ENCODE measurements at places on chromosomes 6 and 20.
A peak's percentile ranks its signal among the peaks of the same experiment; 100 is the strongest.

- DNase-seq = peak; percentile 29
These were observed 166.0 kb upstream of the SCGN start for GRCh38 chr6:25485821-25486534.

DNA sequence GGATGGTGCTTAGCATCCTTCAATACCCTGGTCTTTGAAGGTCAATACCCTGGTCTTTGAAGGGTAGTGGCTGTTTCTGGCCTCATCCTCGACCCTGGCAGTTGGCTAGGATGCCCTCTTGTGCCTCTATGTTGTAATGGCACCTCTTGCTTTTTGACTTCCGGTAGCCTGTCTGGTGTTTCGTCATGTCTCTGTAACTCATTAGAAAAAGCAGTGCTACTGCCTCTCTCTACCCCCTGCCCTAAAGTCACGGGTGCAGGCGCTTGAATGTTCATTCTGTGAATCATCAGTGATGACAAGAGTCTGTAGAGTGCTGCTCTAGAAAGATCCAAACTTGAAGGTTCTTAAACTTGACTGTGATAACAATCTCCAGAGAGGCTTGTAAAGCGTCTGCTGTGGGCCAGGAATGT lies 28.3 kb downstream of the RSPO4 start:
- no peak for DNase-seq

GRCh38 chr20:42587427-42587826 lies 602.3 kb downstream of the PTPRT start:
- no peak for DNase-seq

GRCh38 chr6:17472653-17473183 lies 79.3 kb downstream of the CAP2 start:
- no peak for DNase-seq

DNA sequence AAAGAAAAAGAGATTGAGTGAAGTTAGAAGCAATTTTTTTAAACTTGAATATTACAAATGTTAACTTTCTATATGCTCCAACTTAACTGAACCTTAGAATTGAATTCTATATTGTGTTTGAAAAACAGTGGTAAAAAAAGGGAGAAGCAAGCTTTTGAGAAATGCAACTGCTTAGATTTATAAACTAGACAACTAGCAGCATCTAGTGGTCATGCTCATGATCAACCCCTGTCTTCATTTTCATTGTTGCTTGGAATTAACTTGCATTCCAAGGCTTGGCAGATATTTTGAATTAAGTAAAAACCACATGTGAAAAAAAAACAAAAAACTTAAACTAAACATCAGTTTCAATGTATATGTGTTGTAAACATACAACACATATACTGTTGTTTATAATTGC lies 113.1 kb downstream of the C6orf58 start:
- DNase-seq = peak; percentile 34

DNA sequence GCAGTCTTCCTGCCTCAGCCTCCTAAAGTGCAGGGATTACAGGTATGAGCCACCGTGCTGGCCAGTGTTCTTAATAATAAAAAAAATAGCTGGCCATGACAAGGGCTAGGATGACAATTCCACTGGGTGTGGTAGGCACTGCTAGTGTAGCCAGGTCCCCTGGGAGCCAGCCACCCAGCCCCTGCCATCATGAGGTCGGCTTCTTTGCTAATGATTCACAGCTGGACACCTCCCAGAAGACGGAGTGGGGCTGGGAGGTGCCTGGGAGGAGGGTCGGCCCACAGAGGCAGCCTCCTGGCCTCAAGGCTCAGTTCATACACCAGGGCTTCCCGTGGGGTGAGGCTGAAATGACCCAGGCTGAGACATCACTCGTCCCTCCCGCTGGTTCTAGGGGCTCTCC lies 230.4 kb downstream of the TAF4 start:
- DNase-seq = no peak

- no peak for DNase-seq
These were observed 36.9 kb upstream of the FRMD1 start for GRCh38 chr6:168115748-168116437.

- DNase-seq = no peak
These were observed 280.2 kb downstream of the CDKAL1 start for GRCh38 chr6:20814494-20814893.

DNA sequence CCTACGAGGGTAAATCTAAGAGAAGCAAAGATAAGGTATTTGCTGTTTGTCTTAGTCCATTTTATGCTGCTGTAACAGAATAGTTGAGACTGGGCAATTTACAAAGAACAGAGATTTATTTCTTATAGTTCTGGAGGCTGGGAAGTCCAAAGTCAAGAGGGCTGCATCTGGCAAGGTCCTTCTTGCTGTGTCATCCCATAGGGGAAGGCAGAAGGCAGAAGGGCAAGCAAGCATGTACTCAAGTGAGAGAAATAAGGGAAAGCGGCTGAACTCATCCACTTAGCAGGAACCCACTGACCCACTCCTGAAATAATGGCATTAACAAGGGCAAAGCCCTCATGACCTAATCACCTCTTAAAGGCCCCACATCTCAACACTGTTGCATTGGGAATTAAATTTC lies 102.7 kb downstream of the AGPAT4 start:
- DNase-seq = no peak

DNA sequence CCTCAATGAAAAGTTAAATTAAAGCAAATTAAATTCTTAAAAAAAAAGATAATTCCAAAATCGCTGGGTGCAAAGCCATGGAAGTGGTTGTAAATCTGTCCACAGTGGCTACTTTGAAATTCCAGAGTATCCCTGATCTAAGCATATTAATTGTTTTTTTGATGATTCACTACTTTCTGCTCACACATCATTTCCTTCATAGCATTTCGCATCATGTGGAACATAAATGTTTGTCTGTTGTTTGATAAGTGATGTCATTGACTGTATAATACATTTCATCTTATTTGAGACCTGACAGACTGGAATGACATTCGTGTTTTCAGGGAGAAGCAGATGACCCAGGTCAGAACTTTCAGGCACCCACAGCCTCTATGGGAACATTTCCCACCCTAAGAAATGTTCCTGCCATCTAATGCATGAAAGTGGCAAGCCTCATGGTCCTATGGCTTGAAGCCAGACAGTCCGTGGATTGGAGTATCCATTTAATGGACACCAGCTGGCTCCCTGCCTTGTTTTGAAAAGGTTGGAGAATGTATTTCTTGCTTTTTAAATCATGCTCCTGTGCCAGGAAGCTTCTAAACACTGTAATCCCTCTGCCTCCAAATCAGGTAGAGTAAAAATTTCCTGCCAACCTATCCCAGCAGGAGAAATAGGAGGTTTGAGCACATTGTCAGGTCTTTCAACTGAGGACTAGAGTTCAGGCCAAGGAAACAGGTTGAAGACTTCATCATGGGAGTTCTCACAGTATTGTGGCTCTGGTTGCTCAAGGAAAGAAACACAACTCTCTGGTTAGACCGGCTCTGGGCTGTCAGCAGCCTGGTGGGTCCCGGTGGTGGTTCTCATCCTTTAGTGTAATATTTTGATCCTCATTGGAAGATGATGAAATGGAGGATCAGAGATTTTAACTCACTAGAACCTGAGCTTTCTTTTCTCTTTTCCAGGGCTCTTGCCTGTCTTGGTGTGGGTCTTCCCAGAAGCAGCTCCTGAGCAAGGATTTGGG lies 157.9 kb downstream of the SLC24A3 start:
- no peak for DNase-seq

- no peak for DNase-seq
These were observed 272.0 kb downstream of the ARID1B start for GRCh38 chr6:157049133-157049532.

GRCh38 chr6:44301782-44302564 lies 11.2 kb downstream of the AARS2 start:
- no peak for DNase-seq

DNA sequence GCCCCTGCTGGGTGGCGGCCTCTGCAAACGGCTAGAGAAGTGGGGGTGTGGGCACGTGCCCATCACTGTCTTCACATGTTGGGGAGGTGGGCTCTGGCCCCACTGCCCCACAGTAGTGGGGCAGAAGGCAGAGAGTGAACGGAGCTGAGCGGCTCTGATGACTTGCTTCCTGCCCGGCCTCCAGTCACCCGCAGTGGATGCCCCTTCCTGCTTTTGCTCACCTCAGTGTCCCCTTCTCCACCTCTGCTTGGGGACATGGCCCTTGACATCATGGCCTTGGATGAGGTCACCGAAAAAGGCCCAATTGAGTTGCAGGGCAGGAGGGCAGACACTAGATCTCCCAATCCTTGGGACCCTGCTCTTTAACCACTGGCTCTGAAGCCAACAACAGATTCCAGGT lies 40.1 kb downstream of the KCNK5 start:
- DNase-seq = no peak

- no peak for DNase-seq
These were observed 737 bp upstream of the PTPRT start for GRCh38 chr20:43190332-43190953.

DNA sequence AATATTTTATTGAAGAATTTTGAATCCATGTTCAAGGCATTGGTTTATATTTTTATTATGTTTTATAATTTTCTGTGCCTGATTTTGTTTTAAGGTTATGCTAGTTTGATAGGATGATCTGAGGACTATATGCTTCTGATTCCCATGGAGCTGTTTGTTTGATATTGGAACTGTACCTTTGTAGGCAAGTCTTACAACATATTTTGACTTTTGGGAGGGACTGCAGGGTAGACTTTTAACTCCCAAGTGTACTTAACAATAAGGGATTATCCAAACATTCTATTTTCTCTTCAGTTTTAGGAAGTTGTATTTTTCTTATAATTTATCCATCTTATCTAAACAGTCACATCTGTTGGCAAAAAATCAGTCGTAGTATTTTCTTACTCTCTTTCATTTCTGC lies 82.6 kb downstream of the HIVEP1 start:
- DNase-seq = no peak

DNA sequence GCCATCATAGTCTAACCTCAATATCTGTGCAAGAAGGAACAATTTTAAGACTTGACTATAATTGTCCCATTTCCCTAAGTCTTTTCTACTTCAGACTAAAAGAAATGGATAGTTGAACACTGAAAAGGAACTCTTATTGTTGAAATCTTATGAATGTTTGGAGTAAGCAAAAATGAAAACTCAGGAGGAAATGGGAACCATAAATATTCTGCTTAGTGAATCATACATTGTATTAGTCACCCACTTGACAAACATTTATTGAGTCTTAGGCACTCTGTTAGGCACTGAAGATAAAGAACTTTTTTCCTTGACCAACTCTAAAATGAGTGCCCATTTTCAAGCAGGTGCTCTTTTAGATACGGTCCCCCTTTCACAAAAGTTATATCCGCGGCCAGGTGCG lies 8.7 kb downstream of the CCDC170 start:
- no peak for DNase-seq

DNA sequence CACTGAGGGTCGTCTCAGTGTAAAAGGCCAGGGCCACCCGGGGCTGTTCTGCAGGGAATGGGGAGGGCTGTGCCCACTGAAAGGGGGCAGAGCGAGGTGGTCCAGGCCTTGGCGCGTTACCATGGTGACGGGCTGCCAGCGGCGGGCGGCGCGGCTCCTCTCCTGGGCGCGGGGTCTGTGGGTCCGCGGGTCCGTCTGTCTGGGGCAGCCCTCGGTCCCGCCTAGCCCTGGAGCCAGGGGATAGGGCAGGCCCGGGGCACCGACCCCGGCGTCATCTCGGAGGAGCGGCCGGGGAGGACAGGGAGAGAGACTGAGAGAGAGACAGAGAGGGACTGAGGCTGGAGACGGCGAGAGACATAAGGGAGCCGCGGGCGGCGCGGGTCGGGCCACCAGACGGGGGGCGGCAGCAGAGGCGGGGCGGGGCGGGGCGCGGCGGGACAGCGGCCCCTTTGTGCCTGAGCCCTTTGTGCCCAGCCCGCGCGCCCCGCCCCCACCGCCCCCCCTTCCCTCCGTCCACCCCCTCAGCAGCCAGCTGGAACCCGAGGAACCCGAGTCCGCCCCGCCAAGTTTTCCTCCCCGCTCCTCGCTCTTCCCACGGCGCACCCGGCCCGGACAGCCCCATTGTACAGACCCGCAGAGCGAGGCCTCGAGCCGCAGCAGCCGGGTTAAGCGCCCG lies at the start of gene KIAA1755:
Gene KIAA1755 (minus strand): TSS at position 358 of the 676 bp plus-strand sequence. CDS start 235 bp downstream, at position 123.
- no peak for DNase-seq

GRCh38 chr6:117561128-117561527 lies 41.2 kb downstream of the GOPC start:
- DNase-seq = no peak

GRCh38 chr6:80541181-80541580 lies 434.7 kb downstream of the BCKDHB start:
- DNase-seq = no peak

- no peak for DNase-seq
These were observed 5.6 kb upstream of the IFNGR1 start for GRCh38 chr6:137224799-137225198.

DNA sequence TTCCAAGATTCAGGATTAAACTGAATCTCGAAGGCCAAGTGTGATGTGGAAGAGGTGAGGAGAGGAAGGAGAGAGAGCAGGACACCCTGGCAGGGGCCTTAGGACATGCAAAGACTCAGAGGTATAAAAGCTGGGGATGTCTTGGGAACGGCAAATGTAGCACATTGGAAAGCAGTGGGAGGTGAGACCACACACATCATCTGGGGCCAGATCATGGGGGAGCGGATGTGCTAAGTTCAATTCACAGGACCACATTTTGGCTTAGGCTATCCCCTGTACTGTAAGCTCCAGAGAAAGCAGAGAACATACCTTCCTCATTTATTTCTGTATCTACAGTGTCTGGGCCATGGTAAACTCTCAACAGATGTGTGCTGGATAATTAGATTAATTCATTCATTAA lies 59.5 kb upstream of the MBOAT1 start:
- DNase-seq = no peak

- DNase-seq = no peak
These were observed 516.4 kb upstream of the ARID1B start for GRCh38 chr6:156260815-156261214.

Measured in NCI-H774 (cell line).